NCI-H524 (cell line): ENCODE measurements at places on chromosomes 1 and 21.

- DNase-seq, result no peak
These were observed 26.4 kb downstream of the CAPZB start for GRCh38 chr1:19458815-19459417.

GRCh38 chr1:153587314-153587713 lies 21.7 kb upstream of the S100A2 start:
- no peak for DNase-seq

GRCh38 chr1:217617126-217617525 lies 13.8 kb downstream of the GPATCH2 start:
- no peak for DNase-seq

DNA sequence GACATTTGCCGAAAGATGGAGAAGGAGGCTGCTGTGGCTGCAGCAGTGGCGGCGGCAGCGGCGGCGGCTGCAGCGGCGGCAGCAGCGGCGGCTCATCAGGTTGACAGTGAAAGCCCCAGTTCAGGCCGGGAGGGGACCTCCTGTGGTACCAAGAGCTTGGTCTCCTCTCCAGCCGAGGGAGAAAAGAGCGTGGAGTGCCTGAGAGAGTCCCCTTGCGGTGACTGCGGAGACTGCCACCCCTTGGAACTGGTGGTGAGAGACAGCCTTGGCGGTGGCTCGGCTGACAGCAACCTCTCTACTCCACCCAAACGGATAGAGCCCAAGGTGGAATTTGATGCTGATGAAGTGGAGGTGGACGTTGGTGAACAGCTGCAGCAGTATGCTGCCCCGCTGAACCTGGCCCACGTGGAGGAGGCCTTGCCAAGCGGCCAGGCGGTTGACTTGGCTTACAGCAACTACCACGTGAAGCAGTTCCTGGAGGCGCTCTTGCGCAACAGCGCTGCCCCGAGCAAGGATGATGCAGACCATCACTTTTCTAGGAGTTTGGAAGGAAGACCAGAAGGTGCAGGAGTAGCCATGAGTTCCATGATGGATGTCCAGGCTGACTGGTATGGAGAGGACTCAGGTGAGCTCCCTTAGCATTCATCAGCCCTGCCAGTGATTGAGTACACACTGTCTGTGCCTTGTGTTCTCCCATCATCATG lies 6.3 kb downstream of the ZBTB8B start:
- no peak for DNase-seq

GRCh38 chr1:67724928-67725560 lies 40.0 kb downstream of the GADD45A start:
- no peak for DNase-seq

- peak; percentile 27 for DNase-seq
These were observed 13.9 kb upstream of the LRIG2 start for GRCh38 chr1:113058941-113059706.

GRCh38 chr1:159737238-159737916 lies 23.0 kb upstream of the CRP start:
- DNase-seq, result no peak

DNA sequence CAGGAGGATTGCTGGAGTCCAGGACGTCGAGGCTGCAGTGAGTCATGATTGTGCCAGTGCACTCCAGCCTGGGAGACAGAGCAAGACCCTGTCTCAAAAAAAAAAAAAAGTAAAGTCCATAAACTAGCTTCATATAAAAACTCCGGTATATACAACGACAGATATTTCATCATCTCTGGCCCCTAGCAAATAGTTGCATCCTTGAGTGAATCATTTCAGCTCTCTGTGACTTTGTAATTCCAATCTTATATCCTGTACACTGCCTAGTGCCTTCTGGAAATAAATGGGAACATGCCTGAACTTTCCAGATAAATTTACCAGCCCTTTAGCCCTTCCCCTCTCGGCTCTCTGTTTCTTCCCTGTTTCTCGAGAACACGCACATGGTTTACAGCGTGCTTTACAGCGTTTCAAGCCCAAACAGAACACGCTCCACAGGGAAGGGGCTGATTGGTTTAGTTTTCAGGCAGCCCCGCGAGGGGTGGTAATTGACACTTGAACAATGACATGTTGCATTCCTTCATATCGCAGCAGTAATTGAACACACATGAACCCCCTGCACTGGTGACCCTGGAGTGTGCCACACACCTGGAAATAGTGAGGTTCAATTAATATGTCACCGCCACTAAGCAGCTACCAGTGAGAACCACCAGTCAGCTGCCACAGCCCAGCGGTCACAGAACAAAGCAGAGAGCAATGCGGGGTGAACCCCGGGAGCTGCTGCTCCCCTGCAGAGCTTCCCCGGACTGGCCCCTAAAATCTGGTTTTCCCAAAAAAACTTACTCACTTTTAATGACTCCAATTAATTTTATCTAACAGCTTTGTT lies 35.7 kb upstream of the SIM2 start:
- DNase-seq, result no peak

- no peak for DNase-seq
These were observed 259.0 kb upstream of the FOXD3 start for GRCh38 chr1:63063367-63063766.

DNA sequence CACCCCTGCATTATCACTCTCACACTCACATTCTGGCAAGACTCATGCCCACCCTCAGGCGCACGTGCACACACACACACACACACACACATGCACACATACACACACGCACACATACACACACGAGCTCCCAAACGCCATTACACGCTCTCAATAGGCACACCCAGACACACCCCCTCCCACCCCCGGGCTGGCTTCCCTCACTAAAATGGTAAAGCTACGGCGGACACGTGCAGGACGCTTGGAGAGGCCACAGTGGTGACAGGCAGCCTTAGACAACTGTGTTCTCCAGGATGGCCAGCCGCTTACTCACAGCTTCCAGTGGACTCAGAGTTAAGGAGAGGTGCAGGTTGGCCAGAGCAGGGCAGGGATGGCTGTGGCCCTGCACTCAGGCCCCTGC lies 10.1 kb downstream of the MATN1 start:
- DNase-seq, result no peak

- peak; percentile 45 for DNase-seq
These were observed 1.5 kb downstream of the AJAP1 start for GRCh38 chr1:4655674-4656532.

- no peak for DNase-seq
These were observed 15.0 kb downstream of the DPT start for GRCh38 chr1:168714012-168714411.
